ENCODE measurements at places on chromosomes 2 and 18.

- no peak for DNase-seq
Observed at GRCh38 chr2:223217373-223217772, 165.4 kb downstream of the KCNE4 start.

DNA sequence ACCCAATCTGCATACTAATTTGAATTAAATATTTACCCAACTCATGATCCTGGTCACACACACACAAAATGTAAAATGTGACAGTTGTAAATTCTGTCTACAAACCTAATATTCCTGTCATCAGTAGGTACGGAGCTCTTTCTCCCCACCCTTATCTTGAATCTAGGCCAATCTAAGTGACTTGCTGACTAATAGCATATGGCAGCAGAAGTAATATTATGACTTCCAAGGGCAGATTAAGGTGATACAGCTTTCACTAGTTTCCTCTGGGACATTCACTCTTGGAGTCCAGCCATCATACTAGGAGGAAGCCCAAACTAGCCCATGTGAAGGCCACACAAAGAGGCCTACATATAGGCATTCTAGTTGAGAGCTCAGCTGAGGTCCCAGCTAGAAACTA lies 89.4 kb downstream of the TMEM131 start:
- no peak for DNase-seq

DNA sequence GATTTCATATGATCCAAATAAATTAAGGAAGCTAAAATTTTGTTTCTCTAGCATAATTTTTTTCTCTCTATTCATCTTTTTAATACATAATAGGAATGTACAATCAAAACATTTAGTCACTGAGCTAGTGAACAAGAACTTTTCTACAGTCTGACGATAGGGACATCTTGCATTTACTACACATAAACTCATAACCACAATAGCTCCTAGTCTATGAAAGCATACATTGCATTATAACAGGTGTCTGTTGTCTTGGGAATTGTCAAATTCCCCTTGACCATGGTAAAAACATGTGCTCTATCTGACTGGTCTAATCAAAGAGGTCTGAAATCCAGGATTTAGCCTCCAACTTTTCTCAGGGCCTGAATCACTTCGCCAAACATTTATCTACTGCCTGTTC lies 144.8 kb downstream of the FAM124B start:
- DNase-seq = no peak

- no peak for DNase-seq
Observed at GRCh38 chr18:58253871-58254270, 209.8 kb downstream of the NEDD4L start.

DNA sequence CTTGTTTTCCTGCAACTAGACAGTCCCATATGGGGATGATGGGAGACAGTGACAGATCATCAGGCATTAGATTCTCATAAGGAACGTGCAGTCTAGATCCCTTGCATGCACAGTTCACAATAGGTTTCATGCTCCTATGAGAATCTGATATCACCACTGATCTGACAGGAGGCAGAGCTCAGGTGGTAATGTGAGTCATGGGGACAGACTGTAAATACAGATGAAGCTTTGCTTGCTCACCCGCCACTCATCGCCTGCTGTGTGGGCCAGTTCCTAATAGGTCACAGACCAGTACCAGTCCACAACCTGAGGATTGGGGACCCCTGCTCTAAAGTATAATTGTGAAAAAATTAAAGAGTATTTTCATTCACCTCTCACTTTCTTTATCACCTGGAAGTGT lies 23.6 kb upstream of the RAB1A start:
- DNase-seq = no peak

DNA sequence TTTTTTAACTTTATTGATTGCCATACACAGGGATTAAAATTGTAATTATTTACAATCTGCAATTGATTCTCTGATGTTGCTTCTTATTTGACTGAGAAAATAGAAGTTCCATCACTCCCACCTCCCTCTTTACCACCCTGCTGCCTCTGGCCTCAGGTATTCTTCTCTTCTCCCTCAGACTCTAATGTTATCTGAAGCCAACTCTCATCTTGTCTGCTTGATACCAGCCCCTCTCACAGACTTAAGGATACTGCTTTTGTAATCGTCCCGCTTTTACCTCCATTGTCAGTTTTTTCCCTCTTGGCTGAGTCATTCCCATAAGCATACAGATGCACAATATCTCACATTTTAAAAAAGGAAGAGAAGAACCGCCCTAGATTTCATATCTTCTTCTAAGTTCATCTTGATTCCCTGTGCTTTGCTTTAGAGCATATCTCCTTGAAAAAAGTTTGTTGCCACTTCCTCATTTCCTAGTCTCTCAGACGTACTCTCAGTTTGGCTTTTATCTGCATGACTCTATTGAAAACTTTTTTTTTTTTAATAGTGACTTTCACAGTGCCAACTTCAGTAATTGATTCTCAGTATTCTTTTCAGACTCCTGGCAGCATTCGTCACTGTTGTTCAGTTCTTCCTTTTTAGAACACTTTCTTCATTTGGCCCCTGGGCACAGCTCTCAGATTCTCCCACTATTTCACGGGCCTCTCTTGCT lies 31.1 kb downstream of the SPAG16 start:
- DNase-seq = no peak

DNA sequence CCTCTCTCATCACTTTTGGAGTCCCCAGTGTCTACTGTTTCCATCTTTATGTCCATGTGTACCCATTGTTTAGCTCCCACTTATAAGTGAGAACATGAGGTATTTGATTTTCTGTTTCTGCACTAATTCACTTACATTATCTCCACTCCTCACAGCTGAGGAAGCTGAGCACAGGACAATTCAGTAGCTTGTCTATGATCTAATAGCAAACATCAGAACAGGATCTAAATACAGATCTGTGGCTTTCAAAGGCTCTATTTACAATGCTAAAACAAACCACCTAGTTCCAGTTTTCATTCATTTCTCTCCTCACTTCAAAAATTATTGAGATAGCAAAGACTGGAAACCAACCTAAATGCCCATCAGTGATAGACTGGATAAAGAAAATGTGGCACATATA lies 52.0 kb upstream of the DDX18 start:
- no peak for DNase-seq

- no peak for DNase-seq
Observed at GRCh38 chr2:54456612-54457322, 640 bp downstream of the SPTBN1 start.

GRCh38 chr2:203077451-203077850 lies 62.8 kb downstream of the NBEAL1 start:
- DNase-seq = no peak

GRCh38 chr2:117068371-117068770 lies 746.1 kb upstream of the DDX18 start:
- DNase-seq = no peak

DNA sequence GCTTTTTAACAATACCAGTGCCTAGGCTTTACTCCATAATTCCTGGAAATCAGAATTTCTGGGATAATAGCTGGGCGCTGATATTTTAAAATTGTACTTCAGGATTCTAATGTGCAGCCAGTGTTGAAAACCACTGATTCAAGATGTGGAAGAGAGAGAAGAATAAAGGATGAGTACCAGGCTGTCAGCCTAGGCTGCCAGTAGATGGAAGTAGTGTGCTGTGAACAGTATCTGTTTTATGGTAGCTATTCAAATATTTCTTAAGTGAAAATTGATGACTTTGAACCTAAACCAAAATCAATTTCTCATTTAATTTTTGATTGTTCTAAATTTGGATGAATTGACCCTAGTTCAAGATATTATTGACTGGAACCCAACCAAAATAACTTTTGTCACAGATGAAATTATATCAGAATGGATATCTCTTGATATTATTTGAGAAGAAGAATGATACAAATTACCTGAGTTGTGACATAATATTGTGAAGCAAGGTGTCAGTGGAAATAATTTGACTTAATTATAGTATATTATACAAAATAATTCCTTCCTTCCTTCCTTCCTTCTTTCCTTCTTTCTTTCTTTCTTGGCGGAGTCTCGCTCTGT lies 88.0 kb downstream of the COMMD1 start:
- DNase-seq = no peak

GRCh38 chr18:35038029-35038428 lies 3.2 kb upstream of the MAPRE2 start:
- DNase-seq = no peak

GRCh38 chr18:27008575-27008974 lies 143.1 kb upstream of the AQP4 start:
- no peak for DNase-seq

GRCh38 chr18:41464278-41464677 lies 490.8 kb upstream of the PIK3C3 start:
- DNase-seq = no peak

DNA sequence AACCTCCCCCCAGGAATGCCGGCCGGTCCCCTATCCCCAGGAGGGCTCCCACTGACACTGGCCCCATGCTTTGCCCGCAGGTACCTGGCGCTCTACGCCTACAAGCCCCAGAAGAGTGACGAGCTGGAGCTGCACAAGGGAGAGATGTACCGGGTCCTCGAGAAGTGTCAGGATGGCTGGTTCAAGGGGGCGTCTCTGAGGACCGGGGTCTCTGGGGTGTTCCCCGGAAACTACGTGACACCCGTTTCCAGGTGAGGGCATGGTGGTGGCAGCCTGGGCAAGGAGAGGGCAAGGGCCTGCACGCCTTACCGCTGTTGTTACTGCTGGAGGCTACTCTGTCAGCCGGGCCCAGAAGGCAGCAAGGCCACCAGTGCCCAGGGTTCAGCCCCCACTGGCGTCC lies 181.3 kb downstream of the SEPTIN10 start:
- DNase-seq = no peak

GRCh38 chr18:79378536-79379250 lies 17.0 kb upstream of the NFATC1 start:
- peak; percentile 67 for DNase-seq

- no peak for DNase-seq
Observed at GRCh38 chr2:31266804-31267203, 32.9 kb downstream of the EHD3 start.

GRCh38 chr2:51638811-51639210 lies 606.9 kb upstream of the NRXN1 start:
- DNase-seq = no peak

- DNase-seq = no peak
Observed at GRCh38 chr18:49699303-49699702, 114.0 kb downstream of the ACAA2 start.

GRCh38 chr2:207042841-207043240 lies 103.5 kb downstream of the CPO start:
- no peak for DNase-seq

GRCh38 chr18:62486290-62486964 lies 36.4 kb upstream of the ZCCHC2 start:
- DNase-seq = no peak

GRCh38 chr2:127014630-127015029 lies 92.3 kb downstream of the BIN1 start:
- no peak for DNase-seq

DNA sequence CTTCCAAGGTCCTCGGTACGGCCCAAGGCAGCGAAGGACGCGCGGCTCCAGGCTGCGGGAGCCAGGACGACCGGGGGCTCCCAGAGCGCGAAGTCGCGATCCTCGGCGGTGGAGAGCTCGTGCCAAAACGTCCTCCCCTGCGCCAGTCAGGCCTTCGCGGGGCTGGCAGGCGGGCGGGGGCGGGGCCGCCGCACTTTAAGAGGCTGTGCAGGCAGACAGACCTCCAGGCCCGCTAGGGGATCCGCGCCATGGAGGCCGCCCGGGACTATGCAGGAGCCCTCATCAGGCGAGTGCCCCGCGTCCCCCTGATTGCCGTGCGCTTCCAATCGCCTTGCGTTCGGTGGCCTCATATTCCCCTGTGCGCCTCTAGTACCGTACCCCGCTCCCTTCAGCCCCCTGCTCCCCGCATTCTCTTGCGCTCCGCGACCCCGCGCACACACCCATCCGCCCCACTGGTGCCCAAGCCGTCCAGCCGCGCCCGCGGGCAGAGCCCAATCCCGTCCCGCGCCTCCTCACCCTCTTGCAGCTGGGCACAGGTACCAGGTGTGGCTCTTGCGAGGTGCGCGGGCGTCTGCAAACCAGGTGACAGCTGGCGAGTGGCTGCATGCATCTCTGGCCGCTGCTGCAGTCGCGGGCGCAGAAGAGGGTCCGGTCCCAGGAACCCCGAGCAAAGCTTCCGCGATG lies at the start of gene CIDEA:
CIDEA (plus strand) TSS at position 226 of the 684 bp plus-strand sequence; CDS start at position 249, 23 bp downstream.
- no peak for DNase-seq

DNA sequence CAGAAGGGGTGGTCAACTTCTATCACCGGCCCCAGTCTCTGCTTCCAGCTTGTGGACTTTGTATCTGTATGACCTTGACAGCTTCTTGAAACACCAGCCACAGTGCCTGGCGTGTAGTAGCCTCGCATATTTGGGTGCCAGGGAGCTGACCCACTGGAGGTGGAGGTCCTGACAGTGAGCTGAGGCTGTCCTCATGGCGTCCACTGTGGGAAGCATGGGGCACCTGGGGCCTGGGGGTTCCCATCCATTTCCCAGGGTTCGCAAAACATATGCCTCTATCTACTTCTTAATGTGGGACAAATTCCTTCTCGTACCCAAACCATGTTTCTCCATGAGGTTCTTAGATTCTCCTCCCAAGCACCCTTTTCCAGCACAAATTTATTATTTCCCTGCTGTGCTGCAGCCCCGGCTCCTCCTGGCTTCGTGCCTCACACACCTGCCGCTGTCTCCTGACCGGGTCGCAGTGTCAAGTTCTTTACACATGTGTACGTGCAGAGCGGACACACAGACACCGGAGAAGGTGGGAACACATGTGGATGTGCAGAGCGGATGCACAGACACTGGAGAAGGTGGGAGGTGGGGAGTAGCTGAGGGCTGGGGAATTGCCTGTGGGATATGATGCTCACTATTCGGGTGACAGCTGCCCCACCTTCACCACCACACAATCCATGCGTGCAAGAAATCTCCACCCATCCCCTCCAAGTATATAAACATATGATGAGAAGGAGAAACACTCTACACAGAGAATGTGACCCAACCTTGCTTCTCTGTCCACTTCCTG lies 23.4 kb downstream of the TMEM18 start:
- no peak for DNase-seq

GRCh38 chr2:86750240-86750839 lies 30.2 kb downstream of the RMND5A start:
- DNase-seq = no peak

- no peak for DNase-seq
Observed at GRCh38 chr18:11327391-11328009, 178.1 kb upstream of the PIEZO2 start.

- DNase-seq = no peak
Observed at GRCh38 chr2:96524482-96525210, 11.9 kb upstream of the ARID5A start.

DNA sequence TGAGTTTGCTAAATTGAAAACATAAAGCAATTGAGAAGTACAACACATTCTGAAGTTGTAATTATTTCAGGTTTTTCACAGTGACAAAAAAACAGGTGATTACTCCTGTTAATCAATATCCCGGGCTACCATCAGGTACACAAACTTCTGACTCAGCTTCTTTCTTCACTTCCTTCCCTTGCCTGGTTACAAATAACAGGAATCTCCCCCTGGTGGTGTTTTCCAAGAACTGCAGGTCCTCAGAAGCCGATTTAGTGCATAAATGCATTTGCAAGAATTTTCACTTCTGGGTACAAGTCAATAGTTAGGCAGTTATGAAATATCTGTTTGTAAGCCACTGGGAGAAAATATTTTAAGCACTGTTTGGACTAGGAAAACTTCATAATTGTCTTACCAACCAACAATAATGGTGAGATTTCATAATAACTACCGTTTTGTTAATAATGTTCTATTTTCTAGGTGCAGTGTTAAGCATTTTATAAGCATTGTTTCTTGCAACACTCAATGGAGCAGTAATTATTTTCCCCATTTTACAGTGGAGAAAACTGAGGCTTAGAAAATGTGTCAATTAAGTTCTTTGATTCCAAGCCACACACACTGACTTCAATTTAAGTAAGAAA lies 12.4 kb upstream of the GMCL1 start:
- DNase-seq = peak; percentile 34

GRCh38 chr2:5915881-5916310 lies 223.7 kb downstream of the SOX11 start:
- DNase-seq = no peak

GRCh38 chr2:122519366-122519765 lies 763.9 kb downstream of the TSN start:
- DNase-seq = no peak

Data from activated T-helper 1 cell treated with Interleukin-2 at 50 U/mL for 16 hours (primary cell).